ENCODE measurements at places on chromosomes 2 and 18.

DNA sequence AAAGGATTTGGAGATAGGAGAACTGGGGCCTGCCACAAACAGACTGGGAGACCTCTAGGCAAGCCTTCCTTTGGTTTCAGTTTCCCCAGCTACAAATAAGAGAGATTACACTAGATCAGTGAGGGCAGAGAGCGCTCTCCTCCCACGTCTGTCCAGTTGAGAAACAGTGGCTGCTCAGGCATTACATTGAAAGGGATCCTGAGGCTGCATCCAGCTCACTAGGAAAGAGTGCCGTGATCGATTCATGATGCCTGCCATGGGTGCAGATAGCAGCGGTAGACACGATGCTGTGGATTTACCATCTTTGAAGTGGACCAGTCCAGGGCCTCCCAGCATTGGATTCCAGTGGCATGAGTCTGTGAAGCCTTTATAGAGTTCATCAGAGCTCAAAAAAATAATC is 62.6 kb downstream of the EN1 start:
- DNase-seq: no peak

- no peak for DNase-seq
Observed at GRCh38 chr2:174840436-174840835, 76.2 kb upstream of the CHRNA1 start.

GRCh38 chr18:51666763-51667191 is 469.3 kb upstream of the MEX3C start:
- DNase-seq: peak; percentile 12

GRCh38 chr2:216596236-216596979 is 36.8 kb upstream of the IGFBP2 start:
- DNase-seq: peak; percentile 25

DNA sequence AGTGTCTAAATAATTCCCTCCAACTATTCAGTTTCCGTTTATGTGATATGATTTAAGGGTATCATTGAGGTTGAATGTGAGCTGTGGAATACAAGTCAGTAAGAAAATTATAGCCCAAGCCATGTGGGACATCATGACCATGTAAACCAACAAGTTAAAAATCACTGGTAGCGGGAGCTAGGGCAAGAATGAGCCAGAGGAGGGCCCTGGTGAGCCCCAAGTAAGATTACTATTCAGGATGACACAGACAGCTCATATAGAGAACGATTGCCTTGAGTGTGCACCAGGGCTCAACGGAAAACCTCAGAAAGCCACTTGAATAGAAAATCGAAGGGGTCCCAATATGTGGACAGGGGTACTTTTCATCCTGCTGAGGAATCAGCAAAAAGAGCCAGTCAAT is 87.8 kb upstream of the RBMS1 start:
- DNase-seq: no peak

GRCh38 chr18:13398631-13399030 is 180.1 kb downstream of the LDLRAD4 start:
- DNase-seq: no peak

DNA sequence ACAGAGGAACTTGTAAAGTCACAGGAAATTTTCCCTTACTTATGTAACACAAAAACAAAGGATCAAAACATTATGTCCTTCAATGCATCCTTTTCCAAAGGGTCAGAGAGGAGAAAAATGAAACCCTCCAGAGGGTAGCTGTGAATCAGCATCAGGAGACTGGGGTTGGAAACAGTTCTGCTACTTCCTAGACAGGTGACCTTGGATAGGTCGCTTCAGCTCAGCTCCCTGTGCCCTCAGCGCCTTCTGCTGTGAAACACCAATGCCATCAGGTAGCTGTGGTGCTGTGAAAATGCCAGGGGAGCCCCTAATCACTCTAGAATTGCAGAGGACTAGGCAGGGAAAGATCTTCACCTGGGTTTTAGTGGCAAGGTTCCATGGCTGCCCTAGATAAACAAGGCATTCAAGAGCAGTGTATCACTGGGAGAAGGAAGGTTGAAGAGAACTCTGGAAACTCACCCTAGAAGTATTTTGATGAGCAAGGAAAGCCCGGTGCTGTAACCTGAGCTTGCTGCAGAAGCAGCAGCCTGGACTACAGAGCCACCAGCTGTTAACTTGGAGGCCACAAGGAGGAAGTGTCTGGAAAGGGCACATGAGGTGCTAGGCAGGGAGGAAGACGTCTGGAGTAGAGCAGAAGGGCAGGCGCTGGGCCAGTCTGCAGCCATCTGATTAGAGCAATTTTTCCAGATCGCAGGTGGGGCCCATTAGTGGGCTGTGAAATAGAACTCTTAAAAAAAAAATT is 100.7 kb upstream of the MCFD2 start:
- DNase-seq: peak; percentile 95

DNA sequence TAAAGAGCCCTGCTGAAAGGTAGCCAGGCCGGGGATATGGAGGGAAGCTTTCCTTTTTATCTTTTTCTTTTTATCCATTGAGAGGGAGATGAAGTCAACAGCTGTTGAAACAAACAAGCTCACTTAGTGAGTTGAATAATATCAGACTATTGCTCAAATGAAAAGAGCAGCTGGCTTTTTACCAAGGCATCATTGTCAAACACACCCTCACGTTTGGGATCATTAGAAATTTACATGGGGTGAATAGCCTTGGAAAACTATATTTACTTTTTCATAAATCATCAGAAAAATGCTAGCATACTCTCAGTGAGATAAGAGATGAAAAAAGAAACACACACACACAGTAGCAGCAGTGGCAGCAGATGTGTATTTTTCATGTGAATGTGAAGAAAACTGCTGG is 71.5 kb upstream of the HNMT start:
- no peak for DNase-seq

DNA sequence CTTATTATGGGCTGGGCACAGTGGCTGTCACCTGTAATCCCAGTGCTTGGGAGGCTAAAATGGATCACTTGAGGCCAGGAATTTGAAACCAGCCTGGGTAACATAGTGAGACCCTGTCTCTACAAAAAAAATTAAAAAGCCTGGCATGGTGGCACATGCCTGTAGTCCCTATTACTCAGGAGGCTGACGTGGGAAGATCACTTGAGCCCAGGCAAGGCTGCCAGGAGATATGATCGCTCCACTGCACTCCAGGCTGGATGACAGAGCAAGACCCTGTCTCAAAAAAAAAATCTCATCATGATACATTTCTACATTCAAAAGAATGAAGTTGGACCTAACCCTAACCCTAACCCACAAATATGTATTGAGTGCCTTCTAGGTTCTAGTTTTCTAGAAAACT is 20.2 kb upstream of the CYP27A1 start:
- no peak for DNase-seq

GRCh38 chr18:56468396-56468795 is 170.0 kb downstream of the TXNL1 start:
- DNase-seq: no peak

DNA sequence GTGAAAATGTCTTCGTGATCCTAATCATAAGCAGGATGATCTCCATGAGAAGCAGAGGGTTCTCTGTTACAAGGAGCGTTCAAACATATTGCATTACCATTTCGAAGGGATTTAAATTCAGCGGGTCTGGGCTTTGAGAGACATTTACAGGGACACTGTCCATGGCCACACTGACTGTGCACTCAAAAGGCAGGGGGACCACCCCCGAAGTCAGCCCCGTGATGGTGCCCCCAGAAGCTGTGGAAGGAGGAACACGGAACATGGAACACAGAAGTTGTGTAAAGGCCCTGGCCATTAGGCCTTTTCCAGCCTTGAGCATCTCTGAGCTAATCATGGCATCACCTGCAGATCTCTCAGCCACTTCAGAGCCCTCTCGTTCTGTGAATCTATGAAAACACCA is 268.4 kb upstream of the MYT1L start:
- DNase-seq: no peak

DNA sequence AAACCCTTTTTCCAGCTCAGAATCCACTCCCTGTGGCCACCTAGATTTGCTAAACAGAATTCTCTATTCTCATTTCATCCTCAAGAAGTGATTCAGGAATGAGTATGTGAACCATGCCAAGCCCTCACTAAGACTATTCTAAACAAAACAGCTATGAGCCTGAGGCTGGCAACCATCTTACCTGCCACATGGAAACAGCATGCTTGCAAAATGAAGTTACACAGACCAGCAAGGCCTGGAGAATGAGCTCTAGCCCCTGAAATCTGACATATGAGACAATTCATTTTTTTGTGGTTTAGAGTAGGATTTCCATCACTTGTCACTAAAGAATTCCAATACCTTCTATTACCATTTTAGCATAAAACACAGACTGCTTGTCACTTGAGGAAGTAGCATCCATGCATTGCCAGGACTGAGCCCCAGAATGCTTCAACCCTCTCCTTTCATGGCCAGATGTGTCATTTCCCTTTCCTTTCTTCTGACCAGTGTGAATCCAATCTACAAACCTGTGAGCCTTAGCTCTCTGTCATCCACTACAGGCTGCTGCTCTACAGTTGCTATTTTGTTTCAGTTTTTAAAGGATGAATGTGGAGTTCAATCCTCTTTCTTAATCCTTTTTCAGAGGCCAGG is 744.3 kb upstream of the ACVR2A start:
- DNase-seq: peak; percentile 14

DNA sequence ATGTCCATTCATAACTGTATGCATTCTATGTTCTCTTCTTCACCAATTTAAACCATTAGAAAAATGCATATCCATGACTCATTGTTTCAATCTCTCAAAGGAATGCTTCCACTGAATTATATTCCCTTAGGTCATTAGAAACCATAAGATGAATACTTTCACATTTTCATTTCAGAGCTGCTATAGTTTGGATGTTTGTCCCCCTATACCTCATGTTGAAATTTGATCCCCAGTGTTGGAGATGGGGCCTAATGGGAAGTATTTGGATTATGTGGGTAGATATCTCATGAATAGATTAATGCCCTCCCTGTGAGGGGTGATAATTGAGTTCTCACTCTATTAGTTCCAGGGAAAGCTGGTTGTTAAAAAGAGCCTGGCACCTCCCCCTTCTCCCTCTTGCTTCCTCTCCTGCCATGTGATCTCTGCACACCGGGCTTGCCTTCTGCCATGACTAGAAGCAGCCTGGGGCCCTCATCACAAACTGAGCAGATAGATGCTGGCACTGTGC is 35.7 kb downstream of the THUMPD2 start:
- peak; percentile 25 for DNase-seq

DNA sequence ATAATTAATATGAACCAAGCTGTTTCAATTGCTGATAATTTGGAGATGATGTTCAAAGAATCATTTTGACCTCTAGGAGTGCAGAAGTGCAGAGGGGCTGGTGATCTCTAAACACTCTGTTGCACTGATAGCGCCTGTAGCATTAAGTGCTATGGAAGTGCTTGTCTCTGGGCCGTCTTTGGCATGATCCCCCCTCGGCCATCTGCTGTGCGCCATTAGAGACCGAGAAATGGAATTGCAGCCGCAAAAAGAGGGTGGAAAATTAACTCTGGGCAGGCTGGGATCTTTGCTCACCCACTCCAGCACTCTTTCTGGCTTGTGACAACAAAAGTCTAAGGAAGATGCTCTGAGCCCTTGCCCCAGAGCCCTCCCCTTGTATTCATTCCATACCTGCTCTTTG is 23.4 kb downstream of the AKAIN1 start:
- DNase-seq: no peak

- DNase-seq: no peak
Observed at GRCh38 chr2:227614246-227614645, 394 bp downstream of the SCYGR3 start.

DNA sequence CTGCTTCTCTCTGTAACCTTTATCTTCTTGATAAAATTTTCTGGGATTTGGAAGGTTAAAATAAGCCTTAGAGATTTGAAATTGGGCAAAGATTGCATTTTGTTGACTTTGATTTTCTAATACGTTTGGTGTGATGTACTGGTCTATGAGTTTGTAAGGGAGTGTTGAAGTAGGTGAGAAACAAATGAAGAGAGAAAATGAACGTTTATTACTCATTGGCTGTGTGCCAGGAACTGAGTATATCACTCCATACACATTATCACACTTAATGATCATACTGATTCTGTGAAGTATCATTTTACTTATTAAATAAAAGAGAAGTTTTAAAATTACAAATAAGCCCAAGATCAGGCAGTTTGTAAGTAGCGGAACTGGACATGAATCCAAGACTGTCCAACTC is 795.1 kb upstream of the ZEB2 start:
- DNase-seq: no peak

GRCh38 chr18:64097497-64097896 is 51.4 kb downstream of the LINC00305 start:
- peak; percentile 16 for DNase-seq

DNA sequence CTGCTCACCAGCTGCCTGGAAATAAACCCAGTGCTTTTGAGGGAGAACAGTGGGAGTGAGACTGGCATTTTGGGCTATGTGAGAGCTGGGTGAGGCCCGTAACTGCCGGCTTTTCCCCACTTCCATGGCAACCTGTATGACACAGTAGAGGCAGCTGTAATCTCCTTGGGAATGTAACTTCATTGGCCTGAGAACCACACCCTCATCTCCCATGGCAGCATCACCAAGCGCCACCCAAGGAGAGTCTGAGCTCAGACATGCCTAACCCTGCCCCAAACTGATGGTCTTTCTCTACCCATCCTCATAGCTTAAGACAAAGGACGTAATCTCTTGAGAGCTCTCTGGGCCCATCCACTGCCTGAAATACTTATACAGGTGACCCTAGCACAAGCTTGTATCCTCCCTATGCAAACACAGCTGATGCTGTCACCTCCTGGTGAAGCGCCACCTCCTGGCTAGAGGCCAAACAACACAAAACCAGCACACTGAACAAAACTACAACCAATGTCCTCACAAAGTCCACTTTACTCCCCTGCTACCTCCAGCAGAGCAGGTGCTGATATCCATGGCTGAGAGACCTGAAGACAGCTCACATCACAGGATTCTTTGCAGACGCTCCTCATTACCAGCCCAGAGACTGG is 763.4 kb upstream of the NRXN1 start:
- DNase-seq: peak; percentile 34

DNA sequence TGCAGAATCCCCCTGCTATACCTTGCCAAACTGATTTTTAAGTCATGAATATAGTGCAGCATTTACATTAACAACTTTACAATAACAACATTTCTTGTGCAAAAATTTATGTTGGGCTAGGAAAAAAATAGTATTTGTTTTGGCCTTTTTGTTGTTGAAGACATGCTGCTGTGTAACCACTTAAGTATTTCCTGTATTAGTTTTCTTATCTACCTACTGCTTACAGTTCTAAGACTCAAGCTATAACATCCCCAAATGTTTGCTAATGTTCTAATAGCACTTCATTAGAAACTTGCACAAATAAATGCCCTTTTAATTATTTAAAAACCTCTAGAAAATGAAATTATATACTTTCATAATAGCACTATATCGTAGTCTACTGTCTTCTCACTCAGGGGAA is 154.3 kb upstream of the DOCK10 start:
- DNase-seq: peak; percentile 11

GRCh38 chr2:27959496-27959895 is 69.0 kb downstream of the BABAM2 start:
- DNase-seq: peak; percentile 49

GRCh38 chr2:133574620-133575019 is 6.4 kb upstream of the NCKAP5 start:
- DNase-seq: peak; percentile 47

GRCh38 chr2:23375448-23375847 is 9.5 kb upstream of the KLHL29 start:
- peak; percentile 49 for DNase-seq

GRCh38 chr2:220144411-220144810 is 517.0 kb downstream of the SLC4A3 start:
- DNase-seq: peak; percentile 42

Data from PC-3 (cell line).